ENCODE measurements at places on chromosomes 11 and 22. TPM values are rescaled to one million over a fixed set of nuclear protein-coding genes. Genes with fewer than 3 reads are reported as not detected.

PDGFD gene
- total RNA-seq: 2.7 TPM

LUZP2 gene
- not detected for total RNA-seq

OR52I1 gene
- not detected for total RNA-seq

SYT9 gene
- not detected for total RNA-seq

KRTAP5-8 gene
- 0.44 TPM for total RNA-seq

RAC2 gene
- 69.2 TPM for total RNA-seq

C11orf21 gene
- total RNA-seq: 9.4 TPM

DNA sequence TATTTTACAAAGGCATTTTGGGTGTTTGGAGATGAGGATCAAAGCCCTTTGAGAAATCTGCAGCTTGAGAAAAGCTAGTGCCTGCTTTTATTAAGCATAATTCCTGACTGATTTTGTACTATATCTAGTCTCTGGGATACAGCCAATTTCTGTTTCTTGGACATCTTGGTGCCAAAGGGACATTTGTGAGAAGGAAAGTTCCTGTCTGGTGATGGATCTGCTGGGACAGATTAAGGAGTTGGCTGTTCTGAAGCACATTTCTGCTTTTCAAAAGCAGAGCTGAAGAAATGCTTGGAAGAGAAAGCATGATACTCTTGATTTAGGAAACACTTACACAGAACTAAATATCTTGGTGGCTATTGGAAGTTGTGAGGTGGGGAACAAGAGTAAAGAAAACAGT lies 254.6 kb upstream of the CCDC90B start:
- no peak for DNase-seq

DNA sequence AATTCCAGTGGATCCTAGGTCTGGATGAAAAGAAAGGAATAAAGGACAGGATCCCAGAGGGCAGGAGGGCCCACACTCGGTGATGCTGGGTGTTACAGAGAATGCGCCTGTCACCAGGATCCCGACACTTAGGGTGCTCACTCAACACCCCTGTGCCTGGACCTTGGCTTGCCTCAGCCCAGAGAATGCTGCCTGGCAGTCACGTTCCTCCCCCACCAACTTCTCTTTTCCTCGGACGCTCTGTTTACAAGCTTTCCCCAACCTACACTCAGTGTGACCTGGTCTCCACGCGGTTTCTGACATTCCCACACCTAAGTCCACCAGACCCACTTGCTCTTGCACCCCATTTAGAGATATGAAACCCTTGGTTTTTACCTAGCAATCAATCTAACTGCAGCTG lies 38.0 kb upstream of the ETS1 start:
- no peak for DNase-seq

DNA sequence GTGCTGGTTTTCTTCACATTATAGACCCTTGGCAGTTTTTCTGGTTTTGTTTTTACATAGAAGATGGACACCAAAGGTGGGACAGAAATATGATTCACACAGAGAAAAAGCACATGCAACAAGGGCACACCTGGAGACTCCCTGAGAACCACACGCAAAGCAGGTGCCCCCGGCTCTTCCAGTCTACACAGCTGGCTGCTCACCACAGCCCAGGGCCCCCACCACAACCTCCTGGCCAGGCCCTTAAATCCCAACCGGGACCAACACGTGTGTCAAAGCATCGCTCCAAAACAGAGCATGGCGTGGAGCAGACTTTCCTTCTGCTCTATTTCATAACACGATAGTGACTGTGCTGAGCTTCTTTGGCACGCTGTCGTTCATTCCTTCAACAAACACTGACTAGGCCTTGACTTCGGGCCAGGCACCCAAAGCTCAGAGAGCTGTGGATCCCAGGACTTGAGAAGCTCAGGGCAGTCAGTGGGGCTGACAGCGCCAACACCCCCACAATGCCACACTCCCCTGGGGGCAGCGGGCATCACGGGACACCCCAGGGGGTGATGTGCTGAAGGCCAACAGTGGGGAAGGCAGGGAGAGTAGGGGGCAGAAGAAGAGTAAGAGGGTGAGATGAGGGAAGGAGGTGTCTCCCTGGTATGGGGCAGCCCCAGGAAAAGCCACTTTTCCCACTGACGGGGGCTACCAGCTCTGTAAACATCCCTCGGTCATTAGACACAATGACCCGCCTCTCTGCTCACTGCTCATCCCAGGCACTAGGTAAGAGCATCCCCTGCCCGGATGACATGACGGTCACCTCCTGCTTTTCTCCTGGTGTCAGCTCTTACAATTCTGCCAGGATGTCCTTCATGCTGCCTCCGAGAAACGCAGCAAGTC lies 26.0 kb downstream of the CELSR1 start:
- no peak for DNase-seq

DNA sequence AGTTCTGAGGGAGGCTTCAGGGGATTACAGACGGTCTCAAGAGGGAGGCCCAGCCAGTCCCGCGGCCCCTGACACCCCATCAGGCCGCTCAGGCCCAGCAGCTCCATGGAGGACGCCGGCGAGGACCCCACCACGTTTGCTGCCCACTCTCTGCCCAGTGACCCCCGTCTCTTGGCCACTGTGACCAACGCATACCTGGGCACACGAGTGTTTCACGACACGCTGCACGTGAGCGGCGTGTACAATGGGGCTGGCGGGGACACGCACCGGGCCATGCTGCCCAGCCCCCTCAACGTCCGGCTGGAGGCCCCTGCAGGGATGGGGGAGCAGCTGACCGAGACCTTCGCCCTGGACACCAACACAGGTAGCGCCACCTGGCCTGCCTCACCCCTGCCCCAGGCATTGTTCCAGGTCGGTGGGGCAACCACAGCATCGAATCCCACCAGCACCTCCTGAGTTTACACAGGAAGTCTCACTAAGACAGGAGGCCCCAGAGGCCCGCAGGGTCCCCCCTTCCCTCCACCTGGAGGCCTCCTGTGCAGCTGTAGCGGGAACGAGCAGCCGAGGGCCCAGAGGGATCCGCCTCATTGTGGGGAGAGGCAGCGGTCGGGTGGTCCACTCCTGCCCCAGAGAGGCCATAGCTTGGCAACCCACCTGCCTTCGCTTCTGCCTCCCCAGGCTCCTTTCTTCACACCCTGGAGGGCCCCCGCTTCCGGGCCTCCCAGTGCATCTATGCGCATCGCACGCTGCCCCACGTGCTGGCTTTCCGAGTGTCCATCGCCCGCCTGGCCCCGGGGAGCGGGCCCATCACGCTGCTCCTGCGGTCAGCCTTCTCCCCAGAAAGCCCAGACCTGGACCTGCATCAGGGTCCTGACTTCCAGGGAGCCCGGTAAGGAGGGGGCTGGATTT lies 1.0 kb downstream of the PGGHG start:
- DNase-seq: peak; percentile 76

DNA sequence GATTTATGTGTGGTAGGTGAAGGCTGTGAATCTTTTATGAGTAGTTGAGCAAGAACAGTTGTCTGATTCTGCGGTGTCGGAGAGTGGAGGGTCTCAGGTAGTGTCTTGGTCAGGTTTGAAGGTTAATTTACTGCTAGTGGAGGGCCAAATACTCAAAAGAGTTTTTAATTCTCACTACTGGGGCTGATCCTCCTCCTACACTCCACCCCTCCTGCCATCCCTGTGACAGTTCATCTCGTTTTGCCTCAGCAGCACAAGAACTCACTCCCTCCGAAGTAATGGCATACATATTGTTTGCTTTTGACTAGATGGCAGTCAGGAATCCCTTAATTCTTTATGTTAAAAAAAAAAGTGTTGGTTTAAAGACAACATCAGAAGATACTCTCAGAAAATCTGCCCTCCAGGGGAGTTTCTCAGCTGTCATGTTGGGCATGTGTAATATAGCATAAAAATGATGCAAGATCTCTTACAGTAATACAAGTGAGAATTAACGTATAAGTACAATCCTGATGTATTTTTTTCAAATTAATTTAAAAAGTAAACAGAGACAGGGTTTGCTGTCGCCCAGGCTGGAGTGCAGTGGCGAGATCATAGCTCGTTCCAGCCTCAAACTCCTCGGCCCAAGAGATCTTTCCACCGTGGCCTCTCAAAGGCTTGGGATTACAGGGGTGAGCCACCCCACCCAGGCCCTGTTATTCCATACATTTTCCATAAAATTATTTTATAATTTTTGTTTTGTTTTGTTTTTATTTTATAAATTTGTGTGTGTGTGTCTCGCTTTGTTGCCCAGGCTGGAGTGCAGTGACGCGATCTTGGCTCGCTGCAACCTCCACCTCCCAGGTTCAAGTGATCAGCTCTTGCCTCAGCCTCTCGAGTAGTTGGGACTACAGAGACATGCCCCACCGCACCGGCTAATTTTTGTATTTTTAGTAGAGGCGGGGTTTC lies 1.3 kb downstream of the FAR1 start:
- DNase-seq: no peak

DNA sequence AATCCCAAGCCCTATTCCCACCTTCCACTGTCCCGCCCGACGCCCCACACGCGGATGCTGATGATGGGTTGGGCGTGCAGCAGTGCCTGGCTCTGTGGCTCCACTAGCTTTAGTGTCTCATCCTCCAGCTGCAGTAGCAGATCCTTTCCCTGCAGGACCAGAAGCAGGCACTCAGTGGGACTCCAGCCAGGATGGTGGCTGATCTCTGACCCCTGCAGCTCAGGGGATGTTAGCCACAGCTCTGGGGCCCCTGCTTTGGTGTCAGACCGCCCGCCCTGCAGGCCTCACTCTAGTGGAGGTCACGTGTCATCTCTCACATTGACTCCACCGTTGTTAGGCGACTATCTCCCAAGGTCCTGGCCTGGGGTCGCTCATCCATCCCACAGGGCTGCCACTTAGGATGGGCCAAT lies 11.8 kb downstream of the SMPD1 start:
- DNase-seq: peak; percentile 59

GRCh38 chr11:124751741-124752470 lies at the start of gene VSIG2:
VSIG2 (minus strand) TSS chr11:124752255; CDS start chr11:124752137, 118 bp downstream.
- peak; percentile 85 for DNase-seq

DNA sequence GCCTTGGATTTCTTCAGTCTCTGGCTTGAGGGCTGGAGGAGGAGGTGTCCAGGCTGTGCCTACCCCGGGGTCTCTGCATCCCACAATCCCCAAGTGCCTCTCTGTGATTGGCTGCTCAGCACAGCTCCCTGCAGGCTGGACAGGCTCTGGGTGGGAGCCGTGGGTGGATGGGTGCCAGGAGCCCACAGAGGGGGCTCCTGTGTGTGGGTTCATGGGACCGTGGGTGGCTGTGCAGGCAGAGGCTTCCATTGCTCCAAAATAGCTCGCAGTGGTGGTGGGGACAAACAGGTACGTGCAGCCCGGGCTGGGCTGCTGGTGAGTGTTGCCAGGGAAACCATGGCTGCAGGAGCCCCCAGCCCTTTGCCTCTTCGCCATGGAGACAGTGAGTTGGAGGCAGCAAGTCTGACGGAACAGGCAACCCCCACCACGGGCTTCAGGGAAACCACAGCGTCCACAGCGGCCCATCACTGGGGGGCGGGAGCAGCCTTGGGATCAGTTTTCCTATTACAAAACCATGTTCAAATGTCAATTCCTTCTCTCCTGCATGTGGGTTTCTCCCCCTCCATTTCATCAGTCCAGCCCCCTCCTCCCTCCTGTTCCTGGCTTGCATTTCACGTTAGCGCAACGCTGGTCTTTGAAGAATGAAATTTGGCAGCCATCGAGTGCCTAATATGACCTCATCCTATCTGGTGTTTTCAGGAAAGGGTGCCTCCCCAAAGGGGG lies 155.2 kb downstream of the TRIM29 start:
- peak; percentile 54 for DNase-seq

GRCh38 chr22:27726686-27727449 lies 74.7 kb downstream of the MN1 start:
- DNase-seq: peak; percentile 77

GRCh38 chr11:85795712-85796487 lies 15.0 kb downstream of the SYTL2 start:
- DNase-seq: no peak

DNA sequence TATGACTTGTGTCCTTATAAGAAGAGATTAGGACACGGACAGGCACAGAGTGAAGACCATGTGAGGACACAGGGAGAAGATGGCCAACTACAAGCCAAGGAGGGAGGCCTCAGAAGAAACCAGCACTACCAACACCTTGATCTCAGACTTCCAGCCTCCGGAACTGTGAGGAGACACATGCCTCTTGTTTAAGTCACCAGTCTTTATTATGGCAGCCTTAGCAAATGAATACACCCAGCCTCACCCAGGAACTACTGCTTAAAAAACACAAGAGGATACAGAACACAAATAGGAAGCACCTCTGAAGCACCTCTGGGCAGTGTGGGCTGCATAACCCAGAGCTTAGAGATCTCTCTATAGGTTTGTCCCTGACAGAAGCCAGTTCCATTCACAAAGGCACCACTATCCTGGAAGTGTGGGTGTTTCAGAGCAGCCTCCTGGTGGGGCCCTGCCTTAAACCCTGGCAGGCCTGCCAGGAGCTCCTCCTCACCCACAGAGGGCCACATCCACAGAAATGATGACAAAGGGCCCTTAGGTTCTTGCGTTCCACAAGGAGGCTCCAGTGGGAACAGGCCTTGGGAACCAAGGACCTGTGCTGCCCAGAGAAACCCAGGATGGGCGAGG lies 58.8 kb downstream of the CHRDL2 start:
- no peak for DNase-seq

- no peak for DNase-seq
Observed at GRCh38 chr22:36443198-36443770, 38.2 kb downstream of the TXN2 start.

GRCh38 chr11:74162681-74163467 lies 7.9 kb downstream of the C2CD3 start:
- no peak for DNase-seq

Measured in upper lobe of left lung (tissue), 6 donors.